Stimulated activated CD8-positive, alpha-beta memory T cell treated with anti-CD3 and anti-CD28 coated beads, Interleukin-15, amount 100 ng/mL, for 4 hours (primary cell): ENCODE measurements at places on chromosomes 2 and 18.

DNA sequence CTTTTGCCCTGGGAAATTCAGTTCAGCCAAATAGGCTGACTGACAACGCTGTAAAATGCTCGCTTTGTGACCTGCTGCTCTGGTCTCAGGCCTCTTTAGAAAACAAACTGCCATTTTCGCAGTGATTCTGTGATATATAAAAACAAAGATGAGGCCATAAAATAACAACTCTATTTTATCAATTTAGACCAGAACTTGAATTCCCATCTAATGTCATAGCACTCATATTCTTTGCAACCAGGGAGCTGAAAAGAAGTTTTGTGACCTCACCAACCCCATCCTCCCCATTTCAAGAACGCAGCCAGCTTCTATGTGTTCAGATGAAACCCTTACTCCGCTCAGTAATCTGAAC lies 40.3 kb downstream of the TCF4 start:
- no peak for DNase-seq

DNA sequence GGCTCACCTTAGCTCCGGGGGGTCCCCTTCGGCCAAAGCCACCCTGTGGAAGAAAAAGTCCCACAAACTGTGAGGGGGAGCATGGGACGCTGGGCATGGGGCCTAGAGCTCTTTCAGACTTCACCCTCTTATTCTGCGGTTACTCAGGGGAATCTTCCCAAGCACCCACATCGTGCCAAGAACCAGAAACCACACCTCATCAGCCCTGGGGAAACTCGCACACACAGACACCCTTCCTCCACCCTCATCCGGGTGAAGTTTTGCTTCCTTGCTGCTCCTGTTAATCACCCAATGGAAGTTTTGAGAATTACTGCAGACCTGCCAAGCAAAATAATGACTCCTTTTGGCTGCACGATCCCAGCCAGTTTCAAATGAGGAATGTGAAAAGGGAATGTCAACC lies 59.1 kb downstream of the COL6A3 start:
- no peak for DNase-seq

DNA sequence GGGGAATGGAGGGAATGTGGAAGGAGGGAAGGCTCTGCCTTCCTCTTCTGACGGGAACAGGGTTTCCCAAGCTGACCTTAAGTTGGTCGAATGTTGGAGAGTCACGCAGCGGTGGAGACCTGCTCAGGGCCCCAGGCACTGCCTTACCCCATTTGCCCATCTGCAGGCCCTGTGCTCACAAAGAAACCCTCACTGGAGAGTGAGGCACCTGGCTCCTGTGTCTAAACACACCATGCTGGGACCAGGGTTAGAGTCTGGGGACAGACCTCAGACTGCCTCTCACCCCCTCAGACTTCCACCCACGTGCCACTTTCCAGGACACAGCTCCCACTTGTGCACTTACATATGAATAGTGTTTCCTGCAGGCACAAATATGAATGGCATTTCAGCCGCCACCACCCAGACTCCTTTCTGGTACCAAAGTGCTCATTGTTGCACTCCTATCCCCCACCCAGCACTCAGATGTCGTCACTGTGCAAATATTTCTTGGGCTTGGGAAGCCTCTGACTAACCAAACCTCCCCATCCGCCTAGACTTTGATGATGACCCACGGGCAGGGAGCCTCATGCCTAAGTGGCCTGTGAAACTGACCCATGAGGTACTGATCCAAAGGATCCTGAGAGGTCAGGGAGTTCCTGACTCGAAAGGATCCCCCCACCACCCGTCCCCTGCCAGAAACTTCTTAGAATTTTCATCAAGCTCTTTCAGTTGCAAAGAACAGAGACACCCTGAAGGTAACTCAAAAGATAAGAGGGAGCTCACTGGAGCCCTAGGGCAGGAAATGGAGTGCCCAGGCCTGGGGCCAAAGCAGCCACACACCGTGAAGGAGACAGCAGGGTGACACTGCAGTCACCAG lies 78.3 kb downstream of the STPG4 start:
- DNase-seq, result no peak

DNA sequence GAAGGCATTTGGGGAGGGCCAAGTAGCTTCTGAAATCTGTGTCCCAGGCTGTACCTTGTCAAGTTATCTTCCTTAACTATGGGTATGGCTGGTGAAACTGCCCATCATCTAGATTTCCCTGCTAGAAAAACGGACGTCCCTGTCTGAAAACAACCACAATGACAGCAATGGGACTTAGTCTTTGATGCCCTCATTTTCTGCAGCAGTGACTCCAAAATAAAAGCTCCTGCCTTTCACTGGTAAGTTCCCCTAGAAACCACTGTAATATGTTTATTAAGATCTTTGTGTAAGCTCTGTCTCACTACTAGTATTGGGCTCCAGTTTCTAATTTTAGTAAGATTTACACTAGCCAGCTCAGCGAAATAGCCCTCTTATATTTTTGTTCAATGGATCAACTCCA lies 47.2 kb upstream of the GORASP2 start:
- DNase-seq, result no peak

DNA sequence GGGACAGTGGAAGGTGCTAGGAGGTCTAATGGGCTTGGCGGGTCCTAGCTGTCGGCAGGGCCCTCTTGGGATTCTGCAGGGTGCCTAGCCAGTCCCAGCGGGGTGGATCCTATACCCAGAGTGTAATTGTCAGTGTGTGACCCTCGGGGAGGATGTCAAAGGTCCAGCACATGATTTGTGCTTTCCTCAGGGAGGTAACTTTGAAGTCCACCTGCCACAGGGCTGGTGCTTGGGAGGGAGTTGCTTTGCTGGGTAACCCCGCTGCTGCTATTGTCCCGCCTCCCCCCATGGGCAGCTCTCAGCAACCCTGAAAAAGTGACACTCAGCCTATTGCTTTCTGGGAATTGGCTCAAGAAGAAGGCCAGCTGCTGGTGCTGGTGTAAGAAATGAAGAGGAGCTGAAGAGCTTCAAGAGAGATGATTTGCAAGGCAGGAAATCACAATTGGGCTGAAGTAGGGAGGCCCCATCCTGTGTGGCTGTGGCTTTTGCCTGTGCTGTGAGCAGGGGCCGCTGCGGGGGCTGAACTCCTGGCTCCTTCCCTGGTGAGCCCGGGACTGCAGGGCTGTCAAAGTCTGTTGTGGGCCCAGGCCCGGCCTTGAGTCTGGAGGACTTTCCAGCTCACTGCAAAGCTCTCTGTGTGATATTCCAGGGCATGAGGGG lies 36.4 kb downstream of the EMILIN2 start:
- no peak for DNase-seq

GRCh38 chr2:10659898-10660568 lies 29.7 kb downstream of the NOL10 start:
- no peak for DNase-seq

GRCh38 chr2:241943961-241944575 lies 74.5 kb downstream of the RTP5 start:
- DNase-seq, result no peak

DNA sequence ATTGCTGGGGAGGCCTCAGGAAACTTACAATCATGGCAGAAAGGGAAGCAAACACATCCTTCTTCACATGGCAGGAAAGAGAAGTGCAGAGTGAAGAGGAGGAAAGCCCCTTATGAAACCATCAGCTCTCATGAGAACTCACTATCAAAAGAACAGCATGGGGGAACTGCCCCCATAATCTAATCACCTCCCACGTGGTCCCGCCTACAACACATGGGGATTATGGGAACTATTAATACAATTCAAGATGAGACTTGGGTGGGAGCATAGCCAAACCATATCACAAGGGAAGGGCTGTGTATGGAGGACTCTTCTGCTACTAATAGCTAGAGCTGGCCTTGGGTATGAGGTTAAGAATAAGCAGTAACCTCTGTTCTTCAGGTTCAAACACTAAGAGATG lies 8.8 kb upstream of the SETBP1 start:
- no peak for DNase-seq

DNA sequence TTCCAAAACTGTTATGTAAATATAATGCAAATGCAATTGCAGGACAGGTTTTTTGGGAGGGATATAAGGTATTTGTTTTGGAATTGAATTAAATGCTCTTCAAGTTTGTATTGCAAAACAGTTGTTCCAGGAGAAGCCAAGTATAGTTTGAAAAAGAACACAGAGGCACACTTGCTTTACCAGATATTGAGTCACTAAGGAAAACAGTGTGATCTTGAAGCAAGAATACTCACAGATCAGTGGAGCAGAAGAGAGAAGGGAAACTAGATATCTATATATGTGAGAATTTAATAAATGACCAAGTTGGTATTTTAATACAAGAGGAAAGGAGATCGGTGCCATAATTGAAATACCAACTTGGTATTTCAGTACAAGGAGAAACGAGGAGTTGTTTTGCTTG lies 178.9 kb downstream of the CAPN13 start:
- no peak for DNase-seq

- DNase-seq, result no peak
These were observed 105.4 kb downstream of the QPCT start for GRCh38 chr2:37449761-37450296.

- no peak for DNase-seq
These were observed 607.5 kb upstream of the SLC39A10 start for GRCh38 chr2:195049372-195050031.

- no peak for DNase-seq
These were observed 76.0 kb upstream of the DSG1 start for GRCh38 chr18:31241900-31242409.

GRCh38 chr18:37617623-37618022 lies 52.0 kb upstream of the CELF4 start:
- DNase-seq, result no peak

GRCh38 chr2:240297256-240298116 lies 138.0 kb upstream of the GPC1 start:
- DNase-seq, result no peak

GRCh38 chr2:149291881-149292280 lies 38.5 kb upstream of the LYPD6 start:
- no peak for DNase-seq

GRCh38 chr2:102187496-102188150 lies 800 bp downstream of the IL1RL2 start:
- peak; percentile 37 for DNase-seq

GRCh38 chr2:239214725-239215124 lies 186.1 kb downstream of the HDAC4 start:
- DNase-seq, result no peak

DNA sequence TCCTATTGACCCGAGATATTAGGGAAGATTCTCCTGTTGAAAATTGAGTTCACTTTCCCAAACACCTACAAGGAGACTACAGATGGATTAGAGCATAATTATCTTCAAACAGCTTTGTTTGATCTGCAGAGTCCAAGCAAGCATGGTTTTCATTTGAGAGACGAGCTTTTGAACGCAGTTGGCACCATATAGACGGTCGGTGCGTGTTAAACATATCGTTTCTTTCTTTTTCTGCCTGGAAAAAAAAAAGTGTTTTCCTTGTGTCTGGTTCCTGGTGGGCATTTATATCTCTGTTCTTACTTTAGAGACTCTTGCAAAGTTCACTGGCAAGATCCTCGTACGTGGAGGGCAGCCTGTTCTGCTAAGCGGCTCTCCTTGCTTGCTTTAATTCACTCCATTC lies 248.9 kb downstream of the TMEM182 start:
- DNase-seq, result no peak

DNA sequence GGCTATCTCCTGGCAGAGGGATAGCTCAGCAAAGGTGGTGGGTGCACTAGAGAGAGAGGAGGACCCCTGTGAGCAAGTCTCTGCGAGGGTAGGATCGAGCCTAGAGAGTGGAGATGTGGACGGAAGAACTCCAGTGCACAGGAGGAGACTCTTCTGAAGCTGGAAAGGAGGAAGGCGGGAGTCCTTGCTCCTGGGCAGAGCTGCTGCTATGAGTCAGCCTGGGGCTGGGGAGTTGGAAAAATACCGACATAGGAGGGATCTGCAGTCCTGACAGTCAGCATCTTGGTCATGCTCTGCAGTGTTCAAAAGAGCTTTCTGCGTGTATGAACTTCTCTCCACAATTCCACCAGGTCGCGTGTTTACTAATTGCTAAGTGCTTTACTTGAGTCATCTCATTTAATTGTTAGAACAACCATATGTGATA lies 233.8 kb downstream of the LDLRAD4 start:
- no peak for DNase-seq

- DNase-seq, result no peak
These were observed 15.9 kb downstream of the RNF152 start for GRCh38 chr18:61876899-61877298.

DNA sequence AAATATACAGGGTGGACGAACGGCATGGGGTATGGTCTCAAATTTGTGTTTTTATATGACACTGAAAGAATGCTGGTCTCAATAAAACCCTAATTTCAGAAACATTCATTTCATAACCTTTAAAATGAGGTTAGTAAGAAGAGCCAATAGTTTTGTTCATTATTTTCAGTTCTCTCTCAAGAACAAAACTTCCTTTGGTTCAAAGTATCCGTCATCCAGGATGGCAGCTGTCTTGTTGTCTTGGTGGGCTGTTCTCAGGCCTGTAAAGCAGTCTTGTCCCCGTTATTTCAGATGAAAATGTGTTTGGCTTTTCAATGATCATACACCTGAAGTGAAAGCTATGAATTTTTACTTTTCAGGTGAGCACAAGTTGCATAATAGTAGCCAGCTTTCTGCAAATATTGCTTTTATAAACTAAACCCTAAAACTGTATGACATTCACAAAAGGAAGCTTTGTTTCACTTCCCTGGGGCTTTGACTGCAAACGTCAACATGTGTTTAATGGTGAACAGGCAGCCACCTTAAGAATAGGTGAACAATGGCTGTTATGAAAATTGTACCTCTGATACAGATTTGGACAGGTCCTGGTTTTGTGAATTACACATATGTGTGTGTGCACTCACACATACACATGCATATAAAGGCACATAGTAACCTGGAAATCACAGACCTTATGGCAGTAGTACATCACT lies 2.6 kb downstream of the IL18RAP start:
- no peak for DNase-seq

- DNase-seq, result no peak
These were observed 217.2 kb upstream of the PKDCC start for GRCh38 chr2:41830600-41830999.

GRCh38 chr18:77108821-77109647 lies 23.5 kb downstream of the MBP start:
- no peak for DNase-seq

DNA sequence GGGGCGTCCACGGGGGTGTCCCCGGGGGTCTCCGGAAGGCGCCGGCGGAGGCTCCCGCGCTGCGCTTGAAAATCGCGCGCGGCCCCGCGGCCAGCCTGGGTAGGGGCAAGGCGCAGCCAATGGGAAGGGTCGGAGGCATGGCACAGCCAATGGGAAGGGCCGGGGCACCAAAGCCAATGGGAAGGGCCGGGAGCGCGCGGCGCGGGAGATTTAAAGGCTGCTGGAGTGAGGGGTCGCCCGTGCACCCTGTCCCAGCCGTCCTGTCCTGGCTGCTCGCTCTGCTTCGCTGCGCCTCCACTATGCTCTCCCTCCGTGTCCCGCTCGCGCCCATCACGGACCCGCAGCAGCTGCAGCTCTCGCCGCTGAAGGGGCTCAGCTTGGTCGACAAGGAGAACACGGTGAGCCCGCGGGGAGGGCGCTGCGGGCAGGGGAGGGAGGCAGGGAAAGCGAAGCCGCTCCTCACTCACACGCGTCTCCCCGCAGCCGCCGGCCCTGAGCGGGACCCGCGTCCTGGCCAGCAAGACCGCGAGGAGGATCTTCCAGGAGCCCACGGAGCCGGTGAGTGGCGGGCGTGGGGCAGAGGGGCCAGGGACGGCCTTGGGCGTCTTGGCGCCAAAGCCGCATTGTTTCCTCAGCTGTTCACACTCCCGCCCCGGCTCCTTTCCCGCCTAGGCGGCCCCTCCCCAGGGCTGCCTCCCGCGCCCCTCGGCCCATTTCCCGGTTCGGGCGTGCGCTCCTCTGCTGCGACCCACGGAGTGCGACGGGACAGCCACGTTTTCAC lies at the start of gene RRM2:
Gene RRM2, plus strand, starts transcription at position 240 of the 781 bp plus-strand sequence. Its CDS starts 60 bp downstream, at position 300.
- DNase-seq, result peak; percentile 78

- DNase-seq, result no peak
These were observed 211.5 kb downstream of the IKZF2 start for GRCh38 chr2:212939777-212940531.

GRCh38 chr2:46275995-46276394 lies 21.2 kb upstream of the EPAS1 start:
- DNase-seq, result no peak
